NCI-H2029 (cell line): ENCODE measurements at places on chromosomes 2 and 18.

- DNase-seq, result no peak
Measured at GRCh38 chr2:157173740-157174184, 83.7 kb upstream of the GALNT5 start.

- DNase-seq, result no peak
Measured at GRCh38 chr2:130385709-130386108, 29.9 kb downstream of the PTPN18 start.

DNA sequence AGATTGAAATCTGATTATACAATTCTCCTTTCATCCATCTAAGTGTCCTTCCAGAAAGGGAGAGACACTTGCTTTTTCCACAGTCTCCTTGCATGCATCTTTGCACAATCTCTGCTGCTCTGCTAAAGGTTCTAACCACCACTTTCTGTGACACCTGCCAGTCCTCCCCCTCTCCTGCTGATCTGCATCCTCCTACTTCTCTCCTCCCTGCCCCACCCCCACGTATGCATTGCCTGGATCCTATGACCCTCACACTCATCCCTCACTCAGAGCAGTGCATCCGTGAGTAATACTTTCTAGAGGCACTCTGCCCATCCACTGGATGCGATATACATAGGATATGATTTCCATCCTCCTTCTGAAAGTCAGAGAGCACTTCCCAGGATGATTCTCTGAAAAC, 27.7 kb upstream of the TRAPPC8 start:
- no peak for DNase-seq

GRCh38 chr2:81445176-81445575, 1140.6 kb upstream of the LRRTM1 start:
- no peak for DNase-seq

DNA sequence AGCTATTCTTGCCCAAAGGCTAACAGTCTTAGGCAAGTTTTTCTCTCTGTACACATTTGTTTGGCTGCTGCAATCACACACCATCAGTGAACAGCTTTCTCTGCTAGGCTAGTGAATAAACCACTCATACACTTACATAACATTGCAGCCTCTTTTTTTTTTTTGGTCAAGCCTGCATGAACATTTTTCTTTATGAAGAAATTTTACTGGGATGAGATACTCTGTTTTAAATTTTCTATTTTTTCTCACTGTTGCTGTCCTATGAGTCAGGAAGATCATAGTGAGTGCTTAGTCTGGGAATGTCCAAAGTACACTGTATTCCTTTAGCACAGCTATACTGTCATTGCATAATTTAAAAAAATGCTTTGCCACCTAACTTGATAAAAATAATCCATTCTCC, 58.5 kb downstream of the ROCK1 start:
- no peak for DNase-seq

- DNase-seq, result peak; percentile 15
Measured at GRCh38 chr18:27685807-27686412, 491.0 kb downstream of the CDH2 start.
